Small intestine (tissue), 16 donors: ENCODE measurements at places on chromosomes 3 and 15. TPM values are rescaled to one million over a fixed set of nuclear protein-coding genes. Genes with fewer than 3 reads are reported as not detected.

DCLK3 gene
- polyA plus RNA-seq = 0.24 TPM

DNA sequence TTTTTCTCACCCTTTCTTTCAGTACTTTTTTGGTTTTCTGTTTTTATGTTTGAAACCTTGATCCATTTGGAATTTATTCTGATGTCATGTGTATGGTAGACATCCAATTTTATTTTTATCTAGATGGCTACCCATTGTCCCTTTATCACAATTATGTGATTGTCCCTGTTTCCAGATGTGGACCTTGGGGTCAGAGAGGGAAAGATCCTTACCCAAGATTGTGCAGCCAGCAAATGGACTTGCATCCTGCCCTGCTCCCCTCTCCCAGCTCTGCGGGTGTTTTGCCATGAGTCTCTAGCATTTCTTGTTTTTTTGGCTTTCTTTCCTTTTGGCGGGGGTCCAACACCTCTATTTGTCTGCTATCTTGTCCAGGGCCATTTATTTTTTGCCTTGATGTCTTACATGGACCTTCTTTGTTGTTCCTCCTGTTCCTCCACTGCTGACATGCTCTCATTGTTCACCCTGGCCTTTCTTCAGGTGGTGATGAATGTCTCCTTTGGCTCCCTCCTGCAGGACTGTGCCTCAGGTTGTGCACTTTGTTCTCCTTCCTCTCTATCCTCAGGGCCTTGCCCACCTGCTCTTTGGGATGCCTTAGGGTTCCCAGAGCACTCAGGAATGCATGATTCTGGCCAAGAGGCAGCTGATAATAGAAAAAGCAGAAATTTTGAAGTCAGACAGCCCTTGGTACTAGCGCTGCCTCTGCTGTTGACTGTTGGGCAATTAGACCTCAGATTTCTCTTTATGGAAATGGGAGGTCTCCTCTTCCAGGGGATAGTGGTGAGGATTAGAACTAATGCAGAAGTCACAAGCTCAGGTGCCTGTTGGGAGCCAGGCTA, 84.3 kb downstream of the EEFSEC start:
- no peaks in the 10 kb centered on the region for H3K4me1 ChIP-seq
- no peak overlapping the region for H3K4me3 ChIP-seq
- no peaks in the 10 kb centered on the region for H3K36me3 ChIP-seq
- no peaks in the 10 kb centered on the region for H3K27me3 ChIP-seq
- no peak for DNase-seq

- H3K27ac ChIP-seq = no peak overlapping the region
- no peaks in the 10 kb centered on the region for H3K36me3 ChIP-seq
- no peak overlapping the region for H3K4me3 ChIP-seq
- H3K27me3 ChIP-seq = no peaks in the 10 kb centered on the region
- no peaks in the 10 kb centered on the region for H3K4me1 ChIP-seq
Observed at GRCh38 chr15:25178835-25179672, 224.3 kb downstream of the SNRPN start.

FETUB gene
- not detected for polyA plus RNA-seq

GPR149 gene
- polyA plus RNA-seq = 0.21 TPM

CLDN16 gene
- polyA plus RNA-seq = not detected

LYZL4 gene
- not detected for polyA plus RNA-seq

DNA sequence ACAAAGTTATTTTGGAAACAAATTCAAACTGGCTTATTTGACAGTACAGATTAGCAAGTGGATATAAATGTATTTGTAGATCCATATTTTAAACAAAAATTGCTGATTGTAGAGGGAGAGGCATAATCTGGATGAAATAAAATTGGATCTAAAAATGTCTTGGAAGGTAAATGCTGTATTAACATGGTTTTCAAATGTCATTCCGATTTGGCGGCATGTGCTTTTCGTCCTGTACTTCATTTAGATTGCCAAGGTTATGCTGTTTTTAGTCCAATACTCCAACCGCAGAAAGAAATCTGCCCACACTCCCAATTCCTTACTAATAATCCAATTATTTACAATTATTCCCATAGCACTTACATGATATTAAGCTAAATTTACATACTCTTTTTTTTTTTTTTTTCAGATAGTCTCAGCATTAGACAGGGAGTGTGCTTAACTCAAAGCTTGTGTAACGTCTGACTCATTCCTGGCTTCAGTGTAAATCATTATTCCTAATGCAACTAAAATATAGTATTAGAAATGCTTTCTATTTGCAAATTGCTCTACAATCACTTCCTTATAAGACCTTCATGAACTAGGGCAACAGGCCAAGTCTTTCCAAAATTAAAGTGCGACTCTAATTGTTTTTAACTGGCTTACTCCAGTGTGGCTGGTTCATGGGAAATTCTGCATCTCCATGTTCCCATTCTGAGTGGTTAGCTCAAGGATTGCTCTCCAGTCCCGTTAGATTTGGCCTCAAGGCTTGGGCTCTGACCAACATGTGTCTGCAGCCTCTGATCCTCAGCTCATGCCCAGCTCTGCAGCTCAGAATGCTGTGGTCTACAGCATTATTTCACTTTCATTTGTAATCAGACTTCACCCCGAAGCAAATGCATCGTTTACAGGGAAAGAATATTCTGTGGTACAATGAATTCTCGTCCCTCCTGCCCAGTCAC, 103.9 kb downstream of the FBN1 start:
- no peaks in the 10 kb centered on the region for H3K27me3 ChIP-seq
- no peaks in the 10 kb centered on the region for H3K4me1 ChIP-seq
- peak overlapping the region; percentile 45 for H3K27ac ChIP-seq
- no peaks in the 10 kb centered on the region for H3K36me3 ChIP-seq
- DNase-seq = no peak
- no peak overlapping the region for H3K4me3 ChIP-seq

GRCh38 chr3:177832880-177833279, 635.6 kb upstream of the TBL1XR1 start:
- peaks cover 1% of the 10 kb centered on the region for H3K4me1 ChIP-seq
- no peak overlapping the region for H3K27ac ChIP-seq
- DNase-seq = no peak
- no peaks in the 10 kb centered on the region for H3K36me3 ChIP-seq
- no peak overlapping the region for H3K4me3 ChIP-seq

ATP10A gene
- polyA plus RNA-seq = 0.27 TPM

- H3K4me3 ChIP-seq = no peak overlapping the region
- no peak overlapping the region for H3K27ac ChIP-seq
- no peak for DNase-seq
- H3K27me3 ChIP-seq = no peaks in the 10 kb centered on the region
- H3K36me3 ChIP-seq = no peaks in the 10 kb centered on the region
- no peaks in the 10 kb centered on the region for H3K4me1 ChIP-seq
Observed at GRCh38 chr15:87704276-87704675, 552.3 kb downstream of the NTRK3 start.
